Stimulated activated CD4-positive, alpha-beta T cell treated with anti-CD3 and anti-CD28 coated beads, Interleukin-15, amount 100 ng/mL, for 1 hour (primary cell): ENCODE measurements at places on chromosomes 6 and 20.

GRCh38 chr20:20253744-20254330, 114.1 kb upstream of the INSM1 start:
- DNase-seq: no peak

GRCh38 chr20:46827718-46828458, 66.8 kb upstream of the EYA2 start:
- no peak for DNase-seq

- DNase-seq: peak; percentile 80
Observed at GRCh38 chr20:50186151-50186885, 4.3 kb upstream of the CEBPB start.

GRCh38 chr20:49560646-49561045, 7.3 kb downstream of the PTGIS start:
- no peak for DNase-seq

GRCh38 chr20:4802527-4802926, 80.8 kb downstream of the PRND start:
- DNase-seq: no peak

DNA sequence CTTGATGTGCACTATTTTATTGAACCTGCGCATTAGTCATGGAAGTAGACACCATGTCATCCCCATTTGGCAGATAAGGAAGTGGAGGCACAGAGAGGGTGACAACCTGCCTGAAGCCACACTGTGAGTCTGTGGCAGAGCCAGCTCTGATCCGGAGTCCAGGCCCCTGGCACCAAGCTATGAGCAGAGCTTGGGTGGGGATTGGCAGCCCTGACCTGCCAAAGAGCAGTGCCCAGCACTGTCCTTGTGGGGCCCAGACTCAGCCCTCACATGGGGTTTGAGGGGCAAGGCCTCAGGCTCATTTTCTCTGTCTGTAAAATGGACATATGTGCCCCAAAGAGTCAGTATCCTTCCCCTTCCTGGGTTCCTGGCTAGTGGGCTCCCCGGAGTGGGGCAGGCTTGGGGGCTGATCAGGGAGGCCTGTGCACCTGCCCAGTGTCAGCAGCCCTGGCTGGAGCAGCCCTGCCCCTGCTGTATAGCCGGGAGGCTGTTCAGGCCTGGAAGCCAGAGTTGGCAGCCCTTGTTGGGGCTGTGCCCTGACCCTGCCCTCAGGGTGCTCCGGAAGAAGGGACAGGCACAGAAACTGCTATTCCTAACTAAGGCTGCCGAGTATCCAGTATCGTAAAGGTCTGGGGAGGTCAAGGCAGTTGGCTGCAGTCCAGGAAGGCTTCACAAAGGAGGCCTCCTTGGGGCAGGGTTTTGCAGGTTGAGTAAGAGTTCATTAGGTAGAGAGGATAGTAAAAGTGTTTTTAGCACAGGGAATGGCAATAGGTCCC, 38.7 kb downstream of the TGM2 start:
- DNase-seq: no peak

DNA sequence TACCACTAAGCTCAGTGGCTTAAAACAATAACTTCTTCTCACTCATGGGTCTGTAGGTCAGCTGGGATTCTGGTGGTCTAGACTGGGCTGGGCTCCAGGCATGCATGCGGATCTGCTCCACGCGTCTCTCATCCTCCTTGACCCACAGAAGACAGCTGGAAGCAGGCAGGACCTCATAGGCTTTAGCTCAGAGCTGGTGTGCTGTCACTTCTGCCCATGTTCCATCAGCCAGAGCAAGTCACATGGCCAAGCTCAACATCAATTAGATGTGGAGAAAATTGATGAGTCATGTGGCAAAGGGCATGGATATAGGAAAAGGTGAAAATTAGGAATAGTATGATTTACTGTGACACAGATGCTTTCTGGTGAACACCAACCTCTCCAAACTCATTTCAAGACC, 57.4 kb upstream of the PSMF1 start:
- DNase-seq: no peak

GRCh38 chr6:11724286-11724685, 54.3 kb downstream of the ADTRP start:
- DNase-seq: no peak

DNA sequence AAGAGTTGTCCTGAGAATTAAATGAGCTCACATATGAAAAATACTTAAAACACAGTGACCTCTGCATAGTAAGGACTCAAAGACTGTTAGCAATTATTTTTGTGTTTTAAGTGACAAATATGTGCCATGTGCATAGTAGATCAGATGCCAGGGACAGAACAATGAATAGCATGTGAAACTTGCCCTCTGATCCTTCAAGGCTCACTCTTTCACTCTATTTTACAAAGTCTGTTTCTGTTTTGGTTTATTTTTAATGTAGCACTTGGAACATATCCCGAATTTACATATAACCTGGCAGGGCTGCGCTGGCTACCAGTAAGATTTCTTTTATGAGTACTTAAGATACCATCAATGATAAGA, 135.5 kb upstream of the TNFAIP3 start:
- DNase-seq: no peak

DNA sequence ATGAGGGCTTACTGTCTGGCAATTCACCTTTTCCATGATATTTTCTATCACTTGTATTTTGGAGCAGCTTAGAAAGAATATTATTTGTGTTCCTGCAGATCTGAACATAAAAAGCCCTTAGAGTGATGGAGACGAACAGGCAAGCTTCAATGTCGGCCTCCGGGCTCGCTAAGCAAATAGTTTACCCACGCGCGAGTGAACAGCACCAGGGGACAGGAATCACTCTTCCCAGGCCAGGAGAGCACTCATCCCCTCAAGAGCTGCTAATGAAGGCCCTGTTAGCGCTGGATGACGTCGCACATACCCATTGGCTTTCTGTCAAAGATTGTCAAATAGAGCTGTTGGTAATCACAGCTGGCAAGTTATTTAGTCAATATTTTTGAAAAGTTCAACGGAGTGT, 395.7 kb downstream of the ZFAND3 start:
- DNase-seq: no peak

GRCh38 chr6:119661628-119662027, 312.1 kb upstream of the MAN1A1 start:
- DNase-seq: no peak

GRCh38 chr6:153476243-153476642, 345.2 kb upstream of the RGS17 start:
- no peak for DNase-seq

GRCh38 chr6:136921381-136921935, 643 bp upstream of the SLC35D3 start:
- peak; percentile 2 for DNase-seq

DNA sequence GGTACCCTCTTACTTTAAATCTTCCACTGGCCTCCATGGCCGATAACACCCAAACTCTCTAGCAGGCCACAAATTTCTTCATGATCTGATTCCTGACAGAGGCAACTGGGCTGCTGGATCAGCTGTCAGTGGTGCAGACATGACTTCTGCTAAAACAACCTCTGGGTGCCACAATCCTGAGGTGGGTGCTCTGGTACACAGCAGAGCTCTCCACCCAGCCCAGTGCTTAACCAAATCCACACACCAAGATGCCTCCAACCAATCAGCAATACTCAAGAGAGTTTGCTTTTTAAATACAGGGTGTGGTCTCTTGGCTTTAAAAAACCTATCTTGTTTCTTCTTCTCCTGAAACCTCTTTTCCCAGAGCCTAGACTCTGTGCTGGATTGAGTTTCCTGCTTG, 126.6 kb upstream of the SPACA1 start:
- no peak for DNase-seq

DNA sequence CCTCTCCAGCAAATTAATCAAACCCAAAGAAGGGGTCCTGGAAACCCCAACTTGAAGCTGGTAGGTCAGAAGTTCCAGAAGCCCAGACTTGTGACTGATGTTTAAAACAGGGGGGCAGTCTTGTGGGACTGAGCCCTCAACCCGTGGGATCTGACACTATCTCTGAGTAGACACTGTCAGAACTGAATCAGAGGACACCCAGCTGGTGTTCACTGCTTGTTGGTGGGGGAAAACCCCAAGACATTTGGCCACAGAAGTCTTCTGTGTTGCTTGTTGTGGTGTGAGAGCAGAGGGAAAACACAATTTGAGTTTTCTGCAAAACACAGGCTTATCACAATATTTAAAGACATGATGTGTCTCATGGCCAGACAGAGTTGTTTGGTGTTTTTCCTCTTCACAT, 29.9 kb downstream of the KIF13A start:
- no peak for DNase-seq

DNA sequence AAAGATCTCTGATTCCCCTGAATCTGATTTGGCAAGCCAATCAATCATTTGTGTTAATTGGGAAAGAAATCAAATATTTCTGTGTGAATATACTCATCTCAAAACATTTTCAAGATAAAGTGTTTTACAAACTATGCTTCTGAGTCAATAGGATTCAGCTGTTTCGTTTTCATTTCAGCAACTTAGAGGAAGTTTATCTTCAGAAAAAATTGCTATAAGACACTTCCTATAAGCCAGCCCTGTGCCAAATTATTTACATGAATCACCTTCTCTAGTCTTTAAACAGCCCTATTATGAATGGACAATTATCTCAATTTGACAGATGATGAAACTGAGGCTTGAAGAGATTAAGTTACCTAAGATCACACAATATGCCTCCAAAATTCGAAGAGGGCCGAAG, 10.9 kb downstream of the DEFB129 start:
- DNase-seq: no peak

GRCh38 chr6:151325075-151326050, 66.0 kb downstream of the ZBTB2 start:
- DNase-seq: no peak

DNA sequence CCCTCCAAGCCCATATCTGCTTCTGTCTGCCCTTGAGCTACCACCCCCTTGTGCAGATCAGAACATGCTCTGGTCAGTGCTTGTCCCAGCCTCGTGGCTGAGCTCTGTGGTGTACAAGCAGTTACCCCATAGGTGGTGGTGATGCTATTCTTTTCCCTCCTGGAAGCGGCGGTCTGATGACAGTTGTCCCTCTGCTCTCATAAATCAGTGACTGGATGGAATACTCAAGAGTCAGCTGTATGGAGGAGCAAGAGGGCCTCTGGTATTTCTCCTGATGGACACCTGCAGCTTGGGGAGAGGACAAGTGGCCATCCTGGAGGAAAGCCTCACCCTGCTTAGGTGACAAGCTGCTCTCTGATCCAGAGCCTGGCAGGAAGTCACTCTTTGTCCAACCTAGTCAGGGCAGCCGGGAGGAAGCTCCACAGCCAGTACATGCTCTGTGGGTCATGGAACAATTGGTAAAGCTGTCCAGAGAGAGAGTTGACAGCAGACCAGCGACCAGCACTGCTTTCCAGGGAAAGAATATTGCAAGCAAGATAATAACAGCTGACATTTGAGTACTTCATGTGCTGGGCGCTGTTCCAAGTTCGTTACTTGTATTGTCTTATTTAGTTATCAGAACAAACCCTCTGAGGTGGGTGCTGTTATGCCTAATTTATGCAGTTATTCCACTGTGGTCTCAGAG, 47.1 kb downstream of the SCAND1 start:
- no peak for DNase-seq

GRCh38 chr6:122760330-122760729, 19.2 kb upstream of the FABP7 start:
- DNase-seq: no peak
